ENCODE measurements at places on chromosomes 6 and 20. TPM values are rescaled to one million over a fixed set of nuclear protein-coding genes. Genes with fewer than 3 reads are reported as not detected.

The ARFGEF3 gene
- 1.7 TPM for total RNA-seq

DNA sequence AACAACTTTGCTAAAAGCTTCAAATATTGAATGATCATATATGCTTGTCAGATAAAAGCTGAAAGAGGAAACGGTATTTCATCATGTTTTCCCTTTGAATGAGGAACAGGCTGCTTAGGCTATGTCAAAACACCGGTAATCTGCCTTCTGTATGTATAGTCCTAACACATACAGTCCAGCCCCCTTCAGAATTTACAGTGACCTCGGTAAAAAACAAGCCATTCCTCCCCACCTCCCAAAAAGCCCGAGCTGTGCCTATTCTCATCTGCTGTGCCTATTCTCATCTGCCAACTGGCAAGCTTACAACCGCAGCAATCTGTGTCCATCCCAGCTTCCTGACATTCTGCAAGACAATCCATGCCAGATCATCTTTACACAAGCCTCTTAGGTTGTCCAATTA lies 26.8 kb upstream of the UBE2J1 start:
- DNase-seq, result no peak

- DNase-seq, result peak; percentile 50
Measured at GRCh38 chr6:11785774-11786579, 7.4 kb upstream of the ADTRP start.

DNA sequence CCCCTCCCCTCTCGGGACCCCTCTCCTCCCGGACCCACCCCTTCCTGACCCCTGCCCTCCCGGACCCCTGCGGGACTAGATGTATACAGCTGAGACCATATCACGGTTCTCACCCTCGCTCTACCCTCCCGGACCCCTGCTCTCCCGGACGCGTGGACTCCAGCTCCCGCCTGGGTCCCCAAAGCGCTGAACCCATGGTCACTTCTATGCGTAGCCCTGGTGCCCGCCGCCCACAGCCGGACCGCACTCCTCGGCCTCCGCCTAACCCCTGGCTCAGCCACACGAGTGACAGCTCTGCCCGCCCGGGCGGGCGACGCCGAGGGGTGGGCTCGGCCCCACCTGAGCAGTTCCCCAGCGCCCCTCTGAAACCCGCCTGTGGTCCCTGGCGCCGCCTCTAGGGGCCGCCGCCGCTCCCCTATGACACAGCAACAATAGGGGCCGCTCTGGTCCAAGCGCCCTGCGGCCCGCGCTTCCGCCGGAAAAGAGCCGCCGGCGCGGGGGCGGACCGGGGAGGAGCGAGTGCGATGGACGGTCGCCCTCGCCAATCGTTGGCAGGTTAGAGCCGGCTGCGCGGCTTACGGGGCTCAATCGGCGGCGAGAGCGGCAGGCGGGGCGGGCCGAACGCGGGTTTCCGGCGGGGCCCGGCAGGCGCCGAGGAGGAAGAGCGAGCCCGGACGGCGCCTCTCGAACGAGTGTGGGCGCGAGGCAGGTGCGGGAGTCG lies at the start of gene ADRM1:
ADRM1 (plus strand) TSS at position 657 of the 721 bp plus-strand sequence. CDS start 572 bp downstream, outside the sequence.
- peak; percentile 96 for DNase-seq

The FAM229B gene
- 7.6 TPM for total RNA-seq

The PRR18 gene
- 0.27 TPM for total RNA-seq

The CAGE1 gene
- 0.18 TPM for total RNA-seq

DNA sequence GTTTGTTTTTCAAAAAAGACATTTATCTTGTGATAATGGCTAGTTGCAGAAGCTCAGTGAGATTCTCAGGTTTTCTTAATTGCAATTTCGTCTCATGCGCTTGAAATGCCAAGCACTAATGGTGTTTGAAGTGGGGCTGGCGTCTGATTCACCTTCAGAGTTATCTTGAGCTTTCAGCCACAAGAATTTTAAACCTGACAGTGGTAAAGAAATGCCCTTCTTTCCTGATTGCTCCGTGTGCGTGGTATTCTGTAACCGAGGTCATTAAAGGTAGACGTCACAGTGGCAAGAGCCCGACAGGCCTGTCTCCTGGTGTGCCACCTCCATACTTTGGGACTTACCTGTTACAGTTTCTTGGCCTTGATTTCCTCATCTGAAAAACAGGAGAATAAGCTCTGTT lies 126.5 kb upstream of the QKI start:
- DNase-seq, result no peak

DNA sequence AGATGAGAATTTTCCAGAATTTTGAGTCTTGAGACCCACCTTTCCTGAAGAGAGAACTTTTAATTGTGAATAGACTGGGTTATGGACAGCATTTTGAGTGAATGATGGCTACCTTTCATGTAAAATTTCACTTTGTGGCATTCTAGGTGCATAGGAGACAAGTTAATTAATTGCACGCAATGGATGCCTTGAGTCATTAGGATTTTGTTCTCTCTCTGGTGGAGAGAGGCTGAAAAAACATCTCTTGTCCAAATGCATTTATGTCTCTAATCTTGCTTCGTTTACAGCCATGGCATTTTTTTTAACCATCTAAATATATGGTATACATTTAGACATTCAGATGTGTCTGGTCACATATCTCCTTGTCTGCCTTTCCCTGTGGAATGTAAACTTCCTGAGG lies 3.1 kb downstream of the RHAG start:
- DNase-seq, result no peak

The DCBLD1 gene
- 2.3 TPM for total RNA-seq

The HLA-DPA1 gene
- 27.9 TPM for total RNA-seq

- no peak for DNase-seq
Measured at GRCh38 chr6:39251406-39251805, 22.1 kb upstream of the KCNK5 start.

- peak; percentile 75 for DNase-seq
Measured at GRCh38 chr6:147506704-147507114, 1.8 kb upstream of the SAMD5 start.

- no peak for DNase-seq
Measured at GRCh38 chr6:146526192-146526591, 17.4 kb upstream of the RAB32 start.

The RPS6KA2 gene
- 5.8 TPM for total RNA-seq

- DNase-seq, result no peak
Measured at GRCh38 chr6:169641461-169642085, 60.3 kb downstream of the WDR27 start.

- no peak for DNase-seq
Measured at GRCh38 chr6:41074692-41075436, 2.1 kb downstream of the NFYA start.

DNA sequence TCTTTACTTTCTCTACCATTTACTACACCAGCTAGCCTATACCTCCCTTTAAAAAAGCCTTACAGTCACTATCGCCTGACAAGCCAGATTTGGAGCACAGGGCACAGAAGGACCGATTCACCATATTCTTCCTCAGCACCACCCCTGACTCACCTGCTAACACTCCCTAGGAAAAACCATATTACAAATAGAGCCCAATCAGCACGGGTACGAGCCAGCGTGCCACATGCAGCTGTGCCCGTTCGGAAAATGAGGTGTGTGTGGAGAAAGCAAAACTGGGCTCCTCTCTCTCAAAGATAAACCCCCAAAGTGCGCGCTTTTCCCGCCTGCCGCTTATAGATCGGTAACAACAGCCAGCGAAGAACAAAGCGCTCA lies 1.2 kb downstream of the SYNCRIP start:
- DNase-seq, result no peak

- no peak for DNase-seq
Measured at GRCh38 chr6:160238761-160239751, 19.6 kb downstream of the SLC22A2 start.

GRCh38 chr6:148367411-148368024 lies 24.9 kb downstream of the SASH1 start:
- no peak for DNase-seq

The PTGIS gene
- 1.6 TPM for total RNA-seq

DNA sequence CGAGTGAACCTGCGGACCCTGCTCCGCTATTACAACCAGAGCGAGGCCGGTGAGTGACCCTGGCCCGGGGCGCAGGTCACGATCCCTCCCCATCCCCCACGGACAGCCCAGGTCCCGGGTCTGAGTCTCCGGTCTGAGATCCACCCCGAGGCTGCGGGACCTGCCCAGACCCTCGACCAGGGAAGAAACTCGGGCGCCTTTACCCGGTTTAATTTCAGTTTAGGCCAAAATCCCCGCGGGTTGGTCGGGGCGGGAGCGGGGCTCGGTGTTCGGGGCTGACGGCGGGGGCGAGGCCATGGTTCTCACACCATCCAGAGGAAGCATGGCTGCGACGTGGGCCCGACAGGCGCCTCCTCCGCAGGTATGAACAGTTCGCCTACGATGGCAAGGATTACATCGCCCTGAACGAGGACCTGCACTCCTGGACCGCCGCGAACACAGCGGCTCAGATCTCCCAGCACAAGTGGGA lies 46.9 kb upstream of the TRIM26 start:
- DNase-seq, result peak; percentile 64

GRCh38 chr20:54173653-54174456 lies at the start of gene CYP24A1:
TSS of gene CYP24A1 (minus strand) at chr20:54173986. CDS start at chr20:54173579, 407 bp downstream.
- DNase-seq, result peak; percentile 4

The RPP21 gene
- total RNA-seq, result 43.0 TPM

- no peak for DNase-seq
Measured at GRCh38 chr6:86765211-86765610, 172.1 kb upstream of the HTR1E start.

DNA sequence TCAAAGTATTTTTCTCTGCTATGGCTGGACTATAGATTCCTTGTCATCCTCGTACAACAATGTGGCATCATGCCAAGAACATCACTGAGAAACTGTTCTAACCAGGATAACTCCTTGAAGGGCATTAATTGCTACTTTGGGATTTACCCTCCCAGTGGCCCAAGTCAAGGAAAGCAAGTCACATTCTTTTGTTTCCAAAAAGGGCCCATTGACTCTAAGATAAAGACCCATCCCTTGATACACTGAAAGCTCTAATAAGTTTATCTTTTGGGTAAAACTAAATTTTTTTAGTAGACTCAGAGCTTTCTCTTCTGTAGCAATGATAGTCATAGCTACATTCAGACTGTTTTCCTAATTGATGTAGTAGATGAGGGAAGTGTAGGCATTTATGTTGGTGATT lies at the start of gene OR2J3:
OR2J3 (plus strand) TSS at position 301 of the 400 bp plus-strand sequence. CDS start 3,833 bp downstream, outside the sequence.
- no peak for DNase-seq

DNA sequence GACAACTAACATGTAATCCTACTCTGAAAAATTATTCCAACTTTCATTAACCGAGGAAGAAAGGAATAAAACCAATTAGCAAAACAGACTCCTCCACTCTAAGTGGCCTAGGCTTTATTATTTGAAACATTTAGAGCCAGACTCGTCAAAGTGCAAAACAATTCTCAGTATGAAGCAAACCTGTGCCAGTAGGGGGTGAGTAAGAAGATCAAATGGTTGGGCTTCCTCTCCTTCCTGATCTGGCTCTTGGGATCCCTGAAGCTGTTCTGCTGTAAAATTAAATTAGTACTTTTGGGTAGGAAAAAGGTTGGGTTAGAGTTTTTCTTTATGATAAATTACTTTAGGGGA lies 177.6 kb upstream of the MAN1A1 start:
- no peak for DNase-seq

The ID1 gene
- total RNA-seq, result 0.41 TPM

DNA sequence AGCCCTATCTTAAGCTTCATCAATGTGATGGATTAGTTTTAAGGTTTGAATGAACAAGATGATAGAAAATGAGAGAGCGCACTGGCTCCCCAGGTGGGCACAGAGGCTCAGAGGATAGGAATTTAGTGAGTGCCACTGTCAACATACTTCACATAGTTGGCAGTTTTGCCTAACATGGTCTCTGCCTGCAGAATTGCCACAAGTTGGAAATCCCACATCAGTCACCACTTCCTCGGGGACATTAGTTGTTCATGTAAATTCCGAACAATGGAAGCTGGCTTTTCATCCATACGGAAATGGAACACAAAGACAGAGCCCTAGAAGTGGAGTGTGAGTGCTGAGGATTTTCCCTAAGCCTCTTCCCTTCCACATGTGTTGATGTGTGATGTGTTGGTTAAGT lies 123.9 kb upstream of the PHACTR1 start:
- DNase-seq, result no peak

- DNase-seq, result no peak
Measured at GRCh38 chr20:9476637-9477036, 37.8 kb upstream of the LAMP5 start.

The APOM gene
- 4.4 TPM for total RNA-seq

GRCh38 chr20:10609276-10609675 lies 64.5 kb downstream of the JAG1 start:
- no peak for DNase-seq

- DNase-seq, result no peak
Measured at GRCh38 chr6:98976674-98977385, 29.1 kb upstream of the FBXL4 start.

DNA sequence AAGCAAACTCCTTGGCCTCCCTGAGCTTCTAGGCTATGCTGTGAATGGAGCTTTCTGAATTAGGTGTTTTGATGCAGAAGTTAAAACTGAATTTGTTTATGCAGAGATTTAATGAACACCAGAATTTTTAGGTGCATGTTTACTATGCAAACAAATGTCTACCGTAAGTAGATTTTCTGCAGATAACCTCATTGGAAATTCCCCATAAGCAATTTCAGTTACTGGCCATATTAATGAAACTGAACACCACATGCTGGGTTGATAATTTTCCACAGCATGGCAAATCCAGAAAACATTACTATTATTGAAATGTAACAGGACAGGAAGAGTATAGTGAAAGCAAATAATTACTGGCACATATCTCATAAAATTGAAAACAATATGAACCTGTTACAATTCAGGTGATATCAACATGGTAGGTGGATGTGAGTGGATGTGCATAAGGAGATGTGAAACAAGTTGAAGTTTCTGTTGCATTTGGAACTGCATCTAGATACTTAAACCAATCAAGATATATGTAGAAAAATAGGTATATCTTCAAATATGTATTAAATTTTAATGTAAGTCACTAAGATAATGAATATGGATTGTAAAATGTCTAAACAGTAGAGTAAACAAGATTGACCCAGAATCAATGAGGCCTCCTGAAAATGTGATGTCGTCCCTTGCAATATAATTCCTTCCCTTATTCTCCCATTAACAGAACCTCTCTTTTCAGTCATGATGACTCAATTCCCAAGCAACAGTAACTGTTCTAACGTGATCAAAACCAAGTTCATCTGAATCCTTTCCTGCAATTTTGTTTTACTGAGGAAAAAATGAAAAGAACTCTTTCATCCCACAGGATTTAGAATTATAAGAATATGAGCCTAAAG lies 11.0 kb downstream of the PTCHD4 start:
- no peak for DNase-seq

- peak; percentile 84 for DNase-seq
Measured at GRCh38 chr20:51661609-51662178, 106.5 kb downstream of the ATP9A start.

GRCh38 chr6:142597836-142598235 lies 296.0 kb downstream of the ADGRG6 start:
- DNase-seq, result no peak

The SCRT2 gene
- not detected for total RNA-seq

GRCh38 chr6:144036835-144037195 lies 28.8 kb upstream of the PLAGL1 start:
- DNase-seq, result no peak

DNA sequence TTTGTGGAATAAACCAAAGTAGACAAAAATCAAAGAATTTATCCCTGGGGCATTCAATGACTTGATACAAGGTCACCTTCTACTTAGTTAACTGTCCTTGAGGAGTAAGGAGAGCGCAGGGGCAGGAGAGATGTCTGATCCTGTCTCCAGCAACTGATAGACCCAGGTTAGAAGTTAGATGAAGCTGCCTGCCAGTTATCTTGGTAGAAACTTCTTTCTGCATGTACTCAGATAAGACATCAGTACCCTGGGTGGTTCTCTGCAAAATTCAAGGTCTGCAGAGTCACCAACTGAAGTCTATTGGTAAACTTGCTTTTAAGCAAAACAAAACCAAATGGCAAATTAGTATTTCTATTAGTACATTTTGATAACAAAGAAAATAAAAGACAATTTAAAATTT lies 2.7 kb downstream of the SGK1 start:
- DNase-seq, result no peak
